ENCODE measurements at places on chromosomes 1 and 21. TPM values are rescaled to one million over a fixed set of nuclear protein-coding genes. Genes with fewer than 3 reads are reported as not detected.

DNA sequence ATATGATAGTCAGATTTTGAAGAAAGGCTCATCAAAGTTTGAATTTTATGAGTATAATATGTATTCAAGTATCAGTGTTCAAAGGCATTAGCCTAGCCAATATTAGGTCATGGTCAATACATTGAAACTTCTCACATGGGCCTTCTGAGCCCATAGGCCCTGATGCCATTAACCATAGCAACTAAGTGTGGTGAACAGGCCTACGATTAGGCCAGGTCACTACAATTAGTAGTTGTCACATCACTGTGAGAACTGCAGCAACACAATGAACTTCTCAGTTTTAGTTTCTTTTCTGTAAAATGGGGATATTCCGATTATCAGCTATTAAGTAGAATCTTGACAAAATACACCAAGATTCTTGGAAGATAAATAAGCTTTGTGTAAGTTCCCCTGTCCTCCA is 30.0 kb downstream of the CELF3 start:
- H3K27me3 ChIP-seq, result no peaks in the 10 kb centered on the region
- peaks cover 10% of the 10 kb centered on the region for H3K4me1 ChIP-seq
- 0 out of 2 replicates have a peak, but pooled peaks cover 9% of the 10 kb centered on the region for H3K36me3 ChIP-seq
- H3K4me3 ChIP-seq, result no peak overlapping the region
- no peak overlapping the region for H3K27ac ChIP-seq
- DNase-seq, result no peak

GRCh38 chr1:31642366-31642765 is 2.3 kb downstream of the PEF1 start:
- H3K27ac ChIP-seq, result no peak overlapping the region
- peaks cover 43% of the 10 kb centered on the region for H3K4me1 ChIP-seq
- H3K4me3 ChIP-seq, result no peak overlapping the region
- no peaks in the 10 kb centered on the region for H3K36me3 ChIP-seq

Gene CD5L
- total RNA-seq, result not detected

- H3K27me3 ChIP-seq, result peaks cover 2% of the 10 kb centered on the region
- no peak for DNase-seq
- H3K36me3 ChIP-seq, result no peaks in the 10 kb centered on the region
These were observed 5.0 kb upstream of the RNF2 start for GRCh38 chr1:185040408-185040735.

GRCh38 chr1:54497338-54497737 is 50.7 kb upstream of the ACOT11 start:
- H3K27me3 ChIP-seq, result peaks cover 40% of the 10 kb centered on the region
- H3K4me3 ChIP-seq, result no peak overlapping the region
- no peaks in the 10 kb centered on the region for H3K36me3 ChIP-seq
- DNase-seq, result no peak
- H3K4me1 ChIP-seq, result peaks cover 18% of the 10 kb centered on the region
- no peak overlapping the region for H3K27ac ChIP-seq

Gene KIF17
- 6.5 TPM for total RNA-seq

- H3K4me3 ChIP-seq, result peak overlapping the region; percentile 28
- peaks cover 83% of the 10 kb centered on the region for H3K4me1 ChIP-seq
- peaks cover 4% of the 10 kb centered on the region for H3K27me3 ChIP-seq
- peaks cover 89% of the 10 kb centered on the region for H3K36me3 ChIP-seq
- no peak for DNase-seq
These were observed 51.4 kb downstream of the NGF start for GRCh38 chr1:115286431-115287205.

DNA sequence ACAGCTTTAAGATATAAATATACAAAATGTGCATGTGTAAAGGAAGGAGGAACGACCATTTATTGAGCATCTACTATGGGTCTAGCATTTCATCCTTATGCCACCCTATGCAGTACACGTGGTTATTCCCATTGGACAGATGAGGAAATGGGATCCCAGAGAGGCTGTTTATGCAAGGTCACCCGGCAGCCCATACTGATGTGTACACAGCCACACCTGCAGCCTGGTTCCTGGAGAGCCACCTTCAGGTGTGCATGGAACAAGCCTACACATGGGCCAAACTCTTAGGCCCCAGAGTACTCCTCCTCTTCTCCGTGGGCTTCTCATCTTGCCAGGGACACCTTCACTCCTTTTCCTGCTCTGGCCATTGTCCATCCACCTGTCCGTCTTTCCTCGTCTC is 108.8 kb downstream of the PAX7 start:
- no peaks in the 10 kb centered on the region for H3K36me3 ChIP-seq
- peaks cover 7% of the 10 kb centered on the region for H3K27me3 ChIP-seq
- no peak for DNase-seq

GRCh38 chr1:201254625-201255478 is 28.5 kb upstream of the PKP1 start:
- no peaks in the 10 kb centered on the region for H3K4me1 ChIP-seq
- no peak overlapping the region for H3K27ac ChIP-seq
- no peak overlapping the region for H3K4me3 ChIP-seq
- peaks cover 11% of the 10 kb centered on the region for H3K27me3 ChIP-seq

All from HFFc6 (cell line).